ENCODE measurements at places on chromosomes 5 and 9. TPM values are rescaled to one million over a fixed set of nuclear protein-coding genes. Genes with fewer than 3 reads are reported as not detected.

DNA sequence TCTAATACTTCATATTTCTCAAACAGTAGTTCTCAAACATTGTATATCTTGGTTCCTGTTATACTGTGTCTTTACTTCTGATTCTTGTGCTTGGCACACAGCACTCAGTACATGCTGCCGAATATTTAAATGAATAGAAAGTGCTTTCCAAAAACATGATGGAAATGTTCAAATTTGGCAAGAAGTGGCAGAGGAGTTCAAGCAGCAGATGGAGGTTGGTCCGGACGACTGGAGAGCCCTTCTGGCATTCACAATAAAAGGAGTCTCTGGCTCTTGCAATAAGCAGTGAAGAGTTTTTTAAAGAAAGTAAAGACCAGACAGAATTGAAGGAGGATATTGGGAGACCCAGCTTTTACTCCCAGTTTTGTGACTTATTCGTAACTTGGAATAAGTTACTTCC is 36.3 kb downstream of the TSTD2 start:
- no peak for DNase-seq

GRCh38 chr9:114681594-114682332 is at the start of gene TEX48:
TEX48 (minus strand) TSS chr9:114682192; CDS start chr9:114671723, 10,469 bp downstream.
- no peak for DNase-seq

- DNase-seq = no peak
Measured at GRCh38 chr5:37501152-37501551, 122.0 kb downstream of the WDR70 start.

- DNase-seq = no peak
Measured at GRCh38 chr5:99827136-99827535, 708.0 kb upstream of the FAM174A start.

DNA sequence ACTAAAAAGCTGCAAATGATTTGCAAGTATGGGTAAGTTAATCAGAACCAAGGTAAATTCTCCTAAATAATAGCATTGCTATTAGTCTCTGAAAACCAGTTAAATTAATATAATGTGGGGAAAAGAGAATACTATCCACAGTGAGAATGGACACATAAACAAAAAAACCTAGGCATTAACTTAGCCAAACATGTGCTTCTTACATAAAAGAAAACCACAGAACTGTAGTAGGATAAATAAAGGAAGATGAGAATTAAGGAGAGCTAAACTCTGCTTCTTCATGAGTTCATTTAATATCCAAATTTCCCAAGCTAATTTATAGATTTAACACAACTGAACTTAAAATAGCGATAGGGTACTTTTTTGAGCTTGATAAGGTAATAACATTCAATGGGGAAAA is 31.8 kb downstream of the ABCA1 start:
- DNase-seq = no peak

DNA sequence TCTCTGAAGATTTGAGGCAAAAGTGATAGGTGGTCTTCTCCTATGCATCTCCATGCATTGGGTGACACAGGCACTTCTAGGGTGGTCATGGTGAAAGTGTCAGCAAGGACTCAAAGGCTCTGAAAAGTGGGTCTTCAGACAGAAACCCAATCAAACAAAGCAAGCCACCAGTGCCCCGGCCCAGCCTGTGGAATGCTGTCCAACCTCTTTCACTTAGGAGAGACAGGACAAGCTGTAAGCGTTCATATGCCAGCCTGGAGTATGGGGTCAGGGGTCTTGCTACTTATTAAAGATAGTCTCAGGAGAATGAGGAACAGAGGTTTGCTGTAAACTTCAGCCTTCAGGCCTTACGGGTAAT is 324.5 kb downstream of the GADD45G start:
- DNase-seq = no peak

- DNase-seq = no peak
Measured at GRCh38 chr9:87596862-87597261, 99.2 kb downstream of the DAPK1 start.

DNA sequence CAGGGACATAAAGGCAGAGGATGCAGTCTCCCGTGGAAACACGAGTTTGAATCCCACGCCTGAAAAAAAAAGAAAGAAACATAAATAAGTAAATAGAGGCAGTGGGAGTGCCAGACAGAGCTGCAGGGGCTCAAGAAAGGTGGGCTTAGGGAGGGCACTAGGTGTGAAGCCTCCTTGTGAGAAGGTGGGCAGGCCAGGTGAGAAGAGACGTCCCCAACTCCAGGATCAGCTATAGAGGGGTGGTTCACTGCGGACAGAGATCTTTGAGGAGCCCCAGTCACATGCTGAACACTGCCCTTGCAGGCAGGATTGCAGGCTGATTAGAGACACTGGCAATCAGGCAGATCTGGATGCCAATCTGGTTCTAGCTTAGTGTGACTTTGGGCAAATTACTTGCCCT is 172.1 kb downstream of the RGS3 start:
- no peak for DNase-seq

Gene IFT74
- 19.2 TPM for total RNA-seq

Gene AQP3
- 0.88 TPM for total RNA-seq

Gene ZDHHC11B
- not detected for total RNA-seq

Gene PCDHB11
- total RNA-seq = 1.1 TPM

Gene DHFR
- total RNA-seq = 15.2 TPM

Gene PCDHGB4
- 15.9 TPM for total RNA-seq

Data from osteoblast (primary cell).